ENCODE measurements at places on chromosomes 12 and 14. TPM values are rescaled to one million over a fixed set of nuclear protein-coding genes. Genes with fewer than 3 reads are reported as not detected.

- DNase-seq: no peak
Measured at GRCh38 chr12:64810831-64811230, 13.6 kb upstream of the TBC1D30 start.

- peak; percentile 41 for DNase-seq
Measured at GRCh38 chr14:33210311-33210710, 271.6 kb downstream of the NPAS3 start.

- no peak for DNase-seq
Measured at GRCh38 chr12:104681012-104681690, 224.4 kb downstream of the CHST11 start.

GRCh38 chr14:95320955-95321600 is 1.4 kb upstream of the CLMN start:
- DNase-seq: no peak

DNA sequence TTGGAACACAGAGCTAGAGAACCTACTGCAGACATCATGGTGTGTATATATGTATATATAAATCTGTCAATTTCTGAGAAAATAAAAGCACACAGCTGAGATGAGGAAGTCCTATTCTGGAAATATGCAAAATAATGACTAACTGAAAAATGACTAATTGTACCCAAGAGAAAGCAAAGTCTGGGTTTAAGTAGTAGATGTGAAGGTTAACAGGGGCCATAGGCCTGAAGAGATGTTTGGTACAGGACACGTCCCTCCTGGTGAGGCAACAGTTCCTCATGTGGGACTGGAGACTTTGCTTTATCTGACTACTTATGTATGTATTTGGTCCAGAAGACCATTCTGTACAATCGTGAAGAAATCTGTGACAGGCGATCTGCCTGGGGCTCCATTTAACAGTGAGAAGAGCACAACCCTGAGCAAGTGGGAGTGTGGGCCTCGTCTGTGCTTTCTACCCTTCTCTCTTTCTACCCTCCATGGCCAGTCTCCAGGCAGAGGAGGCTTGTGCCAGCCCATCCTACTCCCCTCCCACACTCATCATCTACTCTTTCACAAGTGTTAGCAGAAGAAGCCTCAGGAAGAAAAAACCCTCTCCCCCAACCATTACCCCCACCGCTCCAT is 67.5 kb downstream of the SLC41A2 start:
- no peak for DNase-seq

DNA sequence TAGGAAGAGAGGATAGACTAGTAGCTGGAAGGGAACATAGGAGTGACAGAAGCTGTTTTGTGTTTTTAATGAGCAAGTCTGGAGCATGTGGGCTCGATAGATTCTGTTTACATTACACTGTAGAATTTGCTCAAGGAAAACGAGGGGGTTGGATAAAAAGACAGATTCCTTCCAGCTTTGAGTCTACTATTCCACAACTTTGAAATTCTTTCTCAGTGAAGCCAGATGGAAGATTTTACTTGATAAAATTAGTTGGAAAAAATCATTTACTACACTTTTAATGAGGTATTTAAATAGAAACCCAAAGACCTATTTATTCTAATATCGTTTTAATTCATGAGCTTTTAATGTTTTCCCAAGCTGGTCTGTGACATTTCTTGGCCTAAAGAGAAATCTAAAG is 19.5 kb upstream of the EPS8 start:
- peak; percentile 27 for DNase-seq

DNA sequence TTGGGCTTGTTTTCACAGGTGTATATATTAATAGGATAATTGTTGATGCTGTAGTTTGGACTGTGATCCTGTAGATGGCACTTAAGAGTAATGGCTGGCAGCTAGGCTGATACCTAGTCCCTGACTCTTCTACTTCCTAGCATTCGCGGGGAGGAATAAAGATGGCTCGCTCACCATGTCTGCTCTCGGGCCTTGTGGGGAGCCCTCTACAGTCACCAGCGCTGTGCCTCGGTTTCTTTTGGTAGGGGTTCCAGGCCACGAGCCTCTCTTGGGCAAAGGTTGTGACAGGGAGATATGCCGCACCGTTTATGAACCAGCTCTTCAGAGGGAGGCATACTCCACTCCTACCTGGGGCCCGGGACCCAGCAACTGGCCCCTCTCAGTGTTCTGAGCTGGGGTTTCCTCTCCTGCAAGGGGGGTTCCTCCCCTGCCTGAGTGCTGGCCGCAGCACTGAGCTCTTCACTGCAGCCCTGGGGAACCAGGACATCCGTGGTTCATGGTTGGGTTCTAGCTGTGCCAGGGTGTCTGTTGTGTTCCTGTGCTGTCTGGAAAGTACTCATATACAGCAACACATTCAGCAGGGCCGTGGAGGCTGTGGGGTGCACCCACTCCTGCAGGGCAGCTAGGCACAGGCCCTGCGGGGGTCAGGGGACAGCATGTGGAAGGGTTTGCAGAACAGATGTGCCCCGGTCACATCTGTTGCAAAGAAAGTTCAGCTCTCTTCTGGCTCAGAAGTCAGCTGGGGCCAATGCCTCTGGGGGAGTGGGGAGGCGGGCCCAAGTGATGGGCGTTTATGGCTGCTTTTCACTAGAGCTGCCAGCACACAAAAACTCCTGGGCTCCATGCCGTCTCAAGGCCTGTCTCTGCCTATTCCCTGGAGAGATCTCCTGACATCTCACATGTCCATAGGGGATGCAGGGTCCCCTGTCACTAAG is 147.9 kb downstream of the PPFIA2 start:
- no peak for DNase-seq

DNA sequence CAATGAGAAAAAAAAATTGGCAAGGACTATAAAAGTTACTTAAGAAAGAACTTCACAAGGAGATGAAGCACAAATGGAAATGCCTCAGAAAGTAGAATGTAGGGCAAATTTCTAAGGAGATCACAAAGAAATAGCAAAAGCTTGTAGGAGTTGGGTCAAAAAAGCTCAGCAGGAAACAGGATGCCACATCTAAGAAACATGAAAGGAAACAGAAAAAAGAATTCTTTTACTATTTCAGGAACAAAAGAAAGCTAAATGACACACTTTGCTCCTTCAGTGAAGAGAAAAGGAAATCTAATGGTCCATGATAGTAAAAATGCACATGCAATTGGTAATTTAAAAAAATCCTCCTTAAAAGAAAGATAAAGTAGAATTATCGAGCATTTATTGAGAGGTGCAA is 452.1 kb upstream of the GARIN6 start:
- DNase-seq: no peak

DNA sequence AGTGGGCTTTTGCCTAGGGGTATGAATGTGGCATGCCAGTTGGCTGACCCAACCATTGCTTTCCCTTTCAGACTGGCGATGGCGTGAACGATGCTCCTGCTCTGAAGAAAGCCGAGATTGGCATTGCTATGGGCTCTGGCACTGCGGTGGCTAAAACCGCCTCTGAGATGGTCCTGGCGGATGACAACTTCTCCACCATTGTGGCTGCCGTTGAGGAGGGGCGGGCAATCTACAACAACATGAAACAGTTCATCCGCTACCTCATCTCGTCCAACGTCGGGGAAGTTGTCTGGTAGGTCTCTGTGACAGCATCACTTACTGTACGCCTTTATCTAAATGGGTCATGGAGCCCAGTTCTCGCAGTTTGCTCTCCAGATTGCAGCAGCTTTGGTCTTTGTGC is 61.1 kb downstream of the ATP2A2 start:
- no peak for DNase-seq

GRCh38 chr14:77489041-77489440 is 9.6 kb downstream of the ISM2 start:
- no peak for DNase-seq

DNA sequence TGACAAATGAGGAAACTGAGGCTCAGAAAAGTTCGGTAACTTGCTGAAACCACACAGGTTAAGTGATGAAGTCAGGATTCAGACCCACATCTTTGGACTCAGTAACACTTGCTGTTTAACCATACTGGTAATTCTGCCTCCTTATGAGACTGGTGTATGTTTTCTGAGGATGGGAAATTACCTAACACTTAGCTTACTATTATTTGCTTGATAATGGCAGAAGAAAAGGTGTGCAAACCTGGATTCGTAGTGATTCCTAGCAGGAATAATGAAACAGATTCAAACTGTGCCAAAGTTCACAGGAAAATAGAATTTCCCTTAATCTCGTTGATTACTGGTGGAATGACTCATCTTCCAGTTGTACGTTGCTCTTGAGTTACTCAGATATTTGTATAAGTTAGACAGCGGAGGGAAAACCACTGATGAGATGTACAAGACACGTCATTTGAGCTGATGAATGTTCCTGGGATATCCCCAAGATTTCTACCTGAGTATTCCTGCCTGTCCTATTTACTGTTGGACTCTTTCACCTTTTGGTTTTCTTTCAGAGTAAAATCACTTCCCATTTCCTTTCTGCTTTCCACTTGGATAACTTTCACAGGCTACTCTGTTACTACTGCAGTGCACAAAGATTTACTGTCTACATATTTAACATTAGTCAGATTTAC is 37.5 kb downstream of the PRORP start:
- no peak for DNase-seq

- no peak for DNase-seq
Measured at GRCh38 chr14:53955229-53955556, 1.4 kb downstream of the BMP4 start.

B4GALNT1 gene
- 0.80 TPM for polyA plus RNA-seq

RFLNA gene
- 5.0 TPM for polyA plus RNA-seq

Measured in left kidney (tissue), 8 donors.